Stimulated activated CD8-positive, alpha-beta memory T cell treated with anti-CD3 and anti-CD28 coated beads, Interleukin-2, amount 100 ng/mL, for 1 hour (primary cell): ENCODE measurements at places on chromosomes 12 and 14.

DNA sequence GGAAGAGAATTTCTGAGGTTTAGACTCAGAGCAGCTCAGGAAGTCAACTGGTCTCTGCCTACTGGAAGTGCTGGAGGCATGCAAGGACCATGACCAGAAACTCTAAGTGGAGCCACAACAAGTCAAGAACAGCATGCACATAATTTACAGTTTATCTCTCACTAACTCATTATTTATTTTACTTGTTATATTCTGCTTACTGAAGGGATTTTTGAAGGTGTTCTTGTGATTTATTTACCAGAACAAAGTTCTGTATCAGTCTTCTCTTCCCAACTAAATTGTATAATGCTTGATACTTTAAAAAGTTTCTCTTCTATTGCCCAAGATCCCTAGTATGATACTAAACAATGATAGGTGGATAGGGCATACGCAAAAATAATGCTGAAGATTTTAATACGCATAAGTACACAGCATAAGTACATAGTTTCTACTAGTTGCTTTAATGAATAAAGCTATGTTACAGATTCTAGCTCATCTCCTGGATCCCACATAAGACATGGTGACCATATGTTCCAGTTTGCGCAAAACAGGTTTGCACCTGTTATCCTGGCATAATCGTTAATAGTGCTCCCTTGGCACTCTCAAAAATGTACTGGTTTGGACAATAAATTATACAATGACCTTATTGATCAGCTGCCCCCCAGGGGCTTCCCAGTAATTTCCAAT is 11.6 kb upstream of the SPTB start:
- DNase-seq, result no peak

DNA sequence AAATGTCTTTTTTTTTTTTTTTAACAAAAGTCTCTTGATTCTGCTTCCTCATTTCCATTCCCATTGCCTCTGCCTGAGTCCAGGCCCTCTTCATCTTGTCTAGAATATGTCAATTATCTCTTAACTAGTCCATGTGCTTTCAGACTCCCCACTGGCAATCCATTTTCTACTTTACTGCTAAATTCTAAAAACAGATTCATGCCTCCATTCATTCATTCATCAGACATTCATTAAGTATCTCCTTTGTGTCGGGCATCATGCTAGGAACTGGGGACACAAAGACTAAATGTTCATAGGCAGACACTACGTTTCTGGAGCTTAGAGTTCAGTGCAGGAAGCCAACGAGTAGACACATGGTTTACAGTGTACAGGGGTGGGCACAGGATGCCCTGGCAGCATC is 9.6 kb upstream of the NEDD1 start:
- no peak for DNase-seq

DNA sequence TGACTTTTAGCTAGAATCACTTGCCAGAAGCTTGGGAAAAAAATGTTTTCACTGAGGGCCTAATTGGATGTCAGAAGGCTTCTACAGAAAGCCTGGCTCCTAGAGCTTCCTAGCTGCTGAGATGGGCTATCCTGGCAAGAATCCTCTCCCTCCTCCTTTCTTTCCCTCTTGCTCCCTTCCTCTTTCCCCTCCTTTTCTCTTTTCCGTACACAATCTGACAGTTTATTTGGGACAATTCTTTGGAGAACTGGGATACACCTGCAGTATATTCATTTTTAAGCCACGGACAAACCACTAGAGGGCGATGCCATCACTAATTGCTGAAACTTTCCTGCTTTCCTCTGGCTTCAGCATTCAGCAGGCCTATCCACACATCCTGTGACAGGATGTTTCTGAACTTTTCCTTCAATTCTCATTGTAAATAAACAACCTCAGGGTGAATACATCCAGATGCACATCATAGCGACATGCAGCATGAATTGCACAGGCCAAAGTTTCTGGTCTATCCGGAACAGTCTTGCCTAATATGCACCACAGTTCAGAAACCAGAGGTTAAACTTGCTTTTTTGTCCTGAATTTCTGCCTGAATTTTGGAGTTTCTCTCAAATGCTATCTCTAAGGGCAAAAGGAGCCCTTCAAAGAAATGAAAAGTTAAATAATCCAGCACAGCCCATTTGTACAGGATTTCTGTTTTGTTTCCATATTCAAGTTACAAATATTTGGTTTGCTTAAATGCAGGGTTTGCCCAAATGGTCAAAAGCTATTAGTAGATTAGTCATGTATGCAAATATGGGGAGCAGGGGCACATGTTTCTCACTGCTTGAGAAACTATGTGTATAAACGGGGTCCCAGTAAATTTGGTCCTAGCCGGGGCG is 142.8 kb downstream of the PAWR start:
- DNase-seq, result no peak

DNA sequence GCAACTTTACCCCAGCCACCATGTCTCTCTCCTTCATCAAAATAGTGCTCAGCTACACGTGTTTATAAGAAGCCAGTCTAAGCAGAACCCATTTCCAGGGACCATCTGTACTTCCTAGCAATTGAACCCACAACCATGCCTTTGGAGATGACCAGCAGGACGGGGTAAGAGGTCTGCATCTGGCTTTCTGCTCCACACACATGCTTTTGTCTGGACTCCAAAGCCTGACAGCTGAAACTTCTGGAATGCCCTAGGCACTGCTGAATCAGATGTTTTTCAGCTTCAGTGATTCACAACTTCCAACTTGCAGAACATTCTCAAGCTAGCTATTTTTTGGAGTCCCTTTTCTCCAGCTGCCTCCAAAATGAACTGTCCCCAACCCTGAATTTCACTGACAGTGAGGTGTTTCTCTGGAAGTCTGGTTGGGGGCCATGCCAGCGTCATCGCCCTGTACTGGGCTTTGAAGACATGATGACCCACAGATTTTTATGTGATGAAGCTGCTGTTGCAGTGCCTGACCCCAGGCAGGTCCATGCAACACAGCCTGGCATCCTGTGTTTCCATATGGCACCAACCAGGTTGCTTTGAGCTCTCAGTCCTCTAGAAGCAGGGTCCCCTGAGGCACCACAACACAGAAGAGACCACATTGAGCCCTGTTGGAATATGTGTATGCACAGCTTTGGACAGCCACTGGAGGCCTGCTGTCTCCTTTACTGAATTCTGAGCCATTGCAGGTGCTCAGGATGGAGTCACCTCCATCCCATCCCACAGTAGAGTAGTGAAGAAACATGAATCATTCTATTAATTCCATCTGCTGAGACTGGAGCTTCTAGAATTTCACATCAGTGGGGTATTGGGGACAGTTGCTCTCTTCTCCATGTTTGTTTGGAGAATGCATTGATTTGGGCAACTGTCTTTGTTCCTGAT is 80.2 kb downstream of the NUAK1 start:
- DNase-seq, result no peak

GRCh38 chr12:71509705-71510104 is 70.1 kb downstream of the LGR5 start:
- no peak for DNase-seq

GRCh38 chr12:72346363-72346944 is 74.3 kb downstream of the TRHDE start:
- no peak for DNase-seq

- DNase-seq, result no peak
Measured at GRCh38 chr12:2291182-2291832, 238.5 kb downstream of the CACNA1C start.

- DNase-seq, result no peak
Measured at GRCh38 chr14:102363182-102363943, 622 bp downstream of the TECPR2 start.

GRCh38 chr14:69208666-69209065 is 17.4 kb downstream of the EXD2 start:
- DNase-seq, result no peak

GRCh38 chr12:2739832-2740641 is 54.7 kb upstream of the FKBP4 start:
- no peak for DNase-seq

GRCh38 chr12:28278499-28278898 is 88.2 kb downstream of the CCDC91 start:
- DNase-seq, result no peak

DNA sequence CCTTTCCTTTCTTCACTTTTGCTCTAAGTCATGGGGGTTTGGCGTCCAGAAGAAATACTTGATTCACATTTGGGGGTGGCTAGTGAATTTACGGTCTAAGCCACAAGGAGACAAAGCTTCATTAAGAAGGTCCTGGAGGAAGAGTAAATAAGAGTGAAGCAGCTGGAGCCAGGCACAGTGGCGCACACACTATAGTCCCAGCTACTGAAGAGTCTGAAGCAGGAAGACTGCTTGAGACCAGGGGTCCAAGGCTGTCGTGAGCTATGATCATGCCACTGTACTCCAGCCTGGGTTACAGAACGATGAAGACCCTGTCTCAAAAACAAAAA is 23.3 kb downstream of the ACTN1 start:
- no peak for DNase-seq

GRCh38 chr14:67982711-67983608 is 163.4 kb downstream of the RAD51B start:
- DNase-seq, result no peak

- no peak for DNase-seq
Measured at GRCh38 chr14:57486767-57487379, 6.8 kb downstream of the CCDC198 start.

DNA sequence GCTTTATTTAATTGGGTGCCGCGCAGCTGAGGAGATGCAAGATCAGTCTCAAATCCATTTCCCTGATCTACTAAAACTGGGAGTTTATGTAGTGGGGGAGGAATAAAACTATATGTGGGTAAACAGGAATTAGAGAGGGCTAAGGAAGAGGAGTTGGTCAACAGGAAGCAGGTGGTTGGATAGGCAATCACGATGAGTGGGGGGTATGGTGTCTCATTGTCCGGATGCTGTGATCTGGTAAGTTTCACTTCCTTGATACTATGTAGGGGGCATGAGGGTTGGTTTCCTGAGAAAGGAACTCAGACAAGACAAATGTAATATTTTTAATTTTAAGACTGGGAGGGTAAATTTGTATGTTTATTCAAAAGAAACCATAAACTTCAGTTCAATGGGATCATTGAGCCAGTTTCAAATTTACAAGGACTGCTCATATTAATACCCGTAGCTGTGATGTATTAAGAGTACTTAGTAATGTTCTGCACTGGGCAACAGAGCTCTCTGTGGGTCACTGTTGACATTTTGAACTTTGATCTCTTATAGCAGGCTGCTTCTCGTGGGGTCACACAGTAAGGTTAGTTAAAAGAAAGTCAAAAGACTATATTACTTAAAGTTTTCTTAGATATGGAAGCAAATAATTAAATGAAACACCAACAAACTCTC is 786.2 kb upstream of the FBXO33 start:
- no peak for DNase-seq

DNA sequence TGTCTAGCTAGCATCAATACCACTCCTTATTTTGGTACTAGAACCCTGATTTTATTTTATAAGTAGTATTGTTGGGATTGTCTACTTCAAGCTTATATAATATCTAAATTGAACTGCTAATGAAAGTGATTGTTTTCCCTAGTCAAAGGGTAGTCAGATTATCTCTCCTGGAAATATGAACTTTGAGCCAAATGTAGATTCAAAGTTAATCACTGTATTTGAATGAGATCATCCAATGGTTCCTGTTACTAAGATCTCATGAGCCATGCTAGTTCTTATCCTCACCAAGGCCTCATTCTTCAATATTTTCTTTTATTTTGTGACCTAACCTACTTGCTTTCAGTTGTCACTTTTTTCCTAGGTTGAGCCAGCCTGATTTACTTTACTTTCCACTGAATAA is 276.7 kb downstream of the RASSF9 start:
- no peak for DNase-seq

DNA sequence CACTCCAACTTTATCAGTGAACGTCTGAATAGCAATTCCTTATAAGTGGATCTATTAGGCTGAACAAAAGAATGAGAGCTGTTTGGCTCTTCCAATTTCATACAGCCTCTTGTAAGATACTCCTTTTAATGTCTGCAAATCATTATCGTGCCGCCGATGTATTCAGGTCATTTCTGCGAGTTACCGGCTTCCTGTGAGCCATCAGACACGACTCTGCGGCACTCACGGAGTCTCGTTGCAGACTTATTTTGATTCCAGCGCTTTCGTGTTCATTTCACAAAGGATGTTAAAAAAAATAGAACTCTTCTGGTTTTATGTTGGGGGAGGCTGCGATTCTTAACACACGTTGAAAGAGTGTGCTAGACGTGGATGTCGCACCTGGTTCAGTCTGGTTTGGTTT is 106.6 kb downstream of the GLT1D1 start:
- no peak for DNase-seq

- DNase-seq, result no peak
Measured at GRCh38 chr12:108856170-108856427, 1.3 kb downstream of the SSH1 start.

DNA sequence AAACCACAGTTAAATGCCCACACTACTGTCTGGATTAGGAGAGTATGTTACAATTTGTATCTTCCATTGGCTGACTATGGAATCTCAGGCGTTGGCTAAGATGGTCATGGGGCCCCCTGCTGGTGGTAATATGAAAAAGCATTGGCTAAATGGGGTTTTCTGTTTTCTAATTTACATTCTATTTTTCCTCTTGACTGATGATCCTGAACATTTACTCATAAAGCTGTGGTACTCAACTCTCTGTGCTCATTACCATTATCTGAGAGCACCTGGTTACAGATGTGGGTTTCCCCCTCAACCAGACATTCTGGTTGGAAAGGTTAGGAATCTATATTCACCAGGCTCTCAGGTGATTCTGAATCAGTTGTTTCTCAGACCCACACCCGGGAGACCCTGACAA is 64.8 kb downstream of the WSCD2 start:
- no peak for DNase-seq

GRCh38 chr12:40226705-40227104 is 1.9 kb downstream of the LRRK2 start:
- DNase-seq, result no peak
